ENCODE measurements at places on chromosomes 2 and 18.

- DNase-seq = no peak
These were observed 192.3 kb downstream of the PMAIP1 start for GRCh38 chr18:60092073-60092472.

DNA sequence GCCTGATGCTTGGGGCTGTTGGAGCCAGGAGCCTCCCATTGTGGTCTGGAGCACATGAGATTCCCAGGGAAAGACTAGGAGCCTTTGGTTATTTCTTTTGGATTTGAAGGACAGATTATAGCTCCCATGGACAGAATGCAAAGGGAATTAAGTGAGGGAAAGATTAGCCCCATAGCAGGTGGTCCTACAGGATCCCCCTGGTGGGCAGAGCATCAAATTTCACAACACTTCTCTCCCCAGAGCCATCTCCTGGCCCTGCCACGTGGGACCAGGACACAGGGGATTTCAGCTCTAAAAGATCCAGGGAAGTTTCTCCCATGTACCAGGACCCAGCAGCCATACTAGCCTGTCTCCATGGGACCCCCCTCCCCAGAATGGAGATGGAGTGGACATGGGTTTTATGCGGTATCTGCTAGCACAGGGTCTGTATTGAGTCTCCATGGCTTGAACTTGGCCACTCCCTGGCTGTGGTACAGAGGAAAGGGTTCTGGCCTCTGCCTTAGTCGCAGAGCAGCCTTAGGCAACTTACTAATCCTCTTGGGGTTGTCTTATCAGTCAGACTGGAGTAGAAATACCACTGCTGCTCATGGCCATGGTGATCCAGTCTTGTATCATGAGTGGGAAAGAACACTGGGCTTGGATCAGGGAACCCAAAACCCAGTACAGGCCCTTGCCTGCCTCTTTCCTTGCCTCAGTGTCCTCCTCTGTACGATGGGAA is 6.8 kb upstream of the PLB1 start:
- no peak for DNase-seq

GRCh38 chr2:97715951-97716694 is 2.7 kb downstream of the ZAP70 start:
- DNase-seq = no peak

DNA sequence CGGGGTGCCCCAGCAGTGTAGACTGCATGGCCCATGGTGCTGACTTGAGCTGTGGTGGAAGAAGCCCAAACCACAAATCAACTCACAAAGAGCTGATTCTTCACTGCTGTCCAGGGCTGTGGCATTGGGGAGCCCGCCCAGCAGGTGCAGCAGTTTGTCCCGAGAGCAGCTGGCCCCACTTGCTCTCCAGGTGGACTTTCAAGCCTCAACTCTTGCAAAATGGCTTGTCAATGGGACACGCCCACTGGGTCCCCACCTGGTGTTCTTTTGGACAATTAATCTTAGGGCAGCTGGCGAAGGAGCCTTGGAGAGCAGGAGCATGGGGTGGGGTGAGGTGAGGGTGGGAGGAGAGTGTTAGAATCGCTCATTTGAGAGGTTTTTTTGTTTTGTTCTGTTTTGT is 117.9 kb downstream of the MYCN start:
- DNase-seq = no peak

DNA sequence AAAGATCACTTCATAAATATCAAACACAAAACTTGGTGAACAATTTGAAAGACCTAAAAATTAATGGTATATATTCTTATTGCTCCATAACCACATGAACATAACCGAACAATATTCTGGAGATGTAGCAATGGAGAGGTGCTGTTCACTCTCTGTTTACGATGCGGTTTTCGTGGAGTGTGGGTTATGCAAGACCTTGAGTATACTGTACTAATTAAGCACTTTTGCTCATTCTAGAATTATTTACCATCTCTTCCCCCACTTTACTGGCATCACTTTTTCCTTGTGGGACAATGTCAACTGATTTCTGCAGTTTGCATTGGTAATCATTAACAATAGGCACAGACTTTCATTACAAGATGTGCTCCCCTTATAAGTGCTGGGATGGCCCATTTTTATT is 97.6 kb downstream of the RAPH1 start:
- no peak for DNase-seq

DNA sequence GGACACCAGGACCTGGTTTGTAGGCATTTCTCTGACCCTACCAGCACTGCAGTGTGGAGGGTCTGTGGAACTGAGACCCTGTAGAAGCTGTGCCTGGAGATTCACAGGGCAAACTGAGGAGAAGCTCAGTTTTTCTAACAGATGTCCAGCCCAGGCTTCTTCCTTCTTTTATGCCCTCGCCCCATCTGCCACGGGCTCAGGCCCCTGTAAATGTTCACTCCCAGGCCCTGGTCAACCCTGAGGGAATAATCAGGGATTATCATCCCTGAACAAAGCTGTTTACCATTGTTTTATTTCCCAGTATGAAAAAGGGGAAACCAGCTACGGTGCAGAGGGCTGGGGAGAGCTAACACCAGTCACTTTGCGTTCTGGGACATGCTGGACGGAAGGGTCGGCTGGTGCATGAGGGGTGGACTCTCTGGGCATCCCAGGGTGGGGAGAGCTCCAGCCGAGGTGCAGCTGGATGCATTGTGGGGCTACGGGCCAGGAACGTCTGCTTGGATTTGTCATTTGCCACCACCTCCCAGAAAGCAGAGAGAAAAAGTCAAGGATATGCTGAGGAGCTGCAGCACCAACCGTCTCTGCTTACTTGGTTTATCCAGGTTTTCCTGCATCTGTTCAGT is 183.8 kb downstream of the TFCP2L1 start:
- DNase-seq = no peak

DNA sequence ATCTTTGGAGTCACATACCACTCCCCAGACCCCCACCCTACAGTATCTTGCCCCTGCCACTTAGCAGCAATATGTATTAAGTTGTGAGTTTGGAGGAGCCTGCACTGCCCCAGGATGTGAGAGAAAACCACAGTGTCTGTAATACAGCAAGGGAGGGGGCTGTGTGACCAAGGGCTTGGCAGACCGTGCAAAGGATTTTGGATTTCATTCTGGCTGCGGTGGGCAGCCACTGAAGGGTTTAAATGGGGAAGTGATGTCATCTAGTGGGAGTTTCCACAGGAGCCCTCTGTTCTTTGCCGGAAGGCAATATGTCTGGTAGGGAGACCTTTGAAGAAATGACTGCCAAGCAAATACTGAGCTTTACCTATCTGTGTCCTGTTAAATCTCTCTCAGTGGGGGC is 202.4 kb downstream of the FHOD3 start:
- no peak for DNase-seq

DNA sequence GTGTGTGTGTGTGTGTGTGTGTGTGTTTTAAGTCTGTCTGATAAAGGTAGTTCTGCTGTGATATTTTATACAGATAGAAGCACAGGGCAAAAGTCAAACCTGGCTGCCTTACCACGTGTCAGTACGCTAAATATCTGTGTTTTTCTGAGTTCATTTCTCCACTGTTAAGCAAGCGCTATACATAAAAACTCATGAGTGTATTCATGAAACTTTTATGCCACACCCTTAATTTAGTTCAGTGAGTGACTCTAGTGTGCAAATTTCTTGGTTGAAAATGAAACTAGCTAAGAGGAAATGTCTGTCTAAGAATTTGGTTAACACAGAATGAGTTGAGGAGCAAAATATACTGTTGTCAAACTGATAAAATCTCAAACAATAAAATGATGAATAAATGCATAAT is 11.2 kb downstream of the CASP10 start:
- DNase-seq = no peak

- no peak for DNase-seq
These were observed 514 bp downstream of the PAX8 start for GRCh38 chr2:113278073-113278741.

DNA sequence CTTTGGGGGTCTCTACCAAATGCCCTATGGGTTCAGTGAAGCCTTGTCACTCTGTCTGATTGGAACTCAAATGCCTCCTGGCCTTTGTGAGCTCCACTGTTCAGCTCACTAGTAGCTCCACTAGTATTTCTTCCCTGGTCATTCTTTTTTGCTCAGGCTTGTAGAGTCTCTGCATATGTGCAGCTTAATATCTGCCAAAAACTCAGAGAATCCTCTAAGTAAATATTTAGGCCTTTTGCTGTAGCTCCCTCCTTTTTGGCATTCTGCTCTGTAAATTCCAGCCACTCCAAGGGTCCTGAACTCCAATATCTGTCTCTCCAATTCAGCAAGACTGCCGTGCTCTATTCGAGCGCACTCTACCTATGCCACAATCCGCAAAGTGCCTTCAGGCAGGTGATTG is 146.5 kb downstream of the MAIP1 start:
- no peak for DNase-seq

DNA sequence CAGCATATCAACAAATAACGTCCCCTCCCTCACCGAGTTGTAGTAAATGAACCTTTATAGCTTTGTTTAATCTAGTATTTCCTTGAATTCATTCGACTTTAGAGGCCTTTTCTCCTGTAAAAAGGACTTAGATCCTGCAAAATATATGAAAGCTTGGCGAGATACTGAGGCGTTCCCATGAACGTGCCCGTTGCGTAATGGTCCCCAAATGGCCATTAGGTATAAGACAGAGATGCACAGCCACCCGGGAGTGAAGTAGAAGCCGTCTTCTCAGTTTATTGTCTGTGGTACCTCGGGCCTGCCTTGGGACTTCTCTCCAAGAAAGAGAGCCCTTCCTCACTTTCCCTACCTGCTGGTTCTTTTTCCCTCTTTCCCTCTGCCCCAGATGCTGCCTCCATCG is 310.6 kb downstream of the CELF4 start:
- DNase-seq = no peak

DNA sequence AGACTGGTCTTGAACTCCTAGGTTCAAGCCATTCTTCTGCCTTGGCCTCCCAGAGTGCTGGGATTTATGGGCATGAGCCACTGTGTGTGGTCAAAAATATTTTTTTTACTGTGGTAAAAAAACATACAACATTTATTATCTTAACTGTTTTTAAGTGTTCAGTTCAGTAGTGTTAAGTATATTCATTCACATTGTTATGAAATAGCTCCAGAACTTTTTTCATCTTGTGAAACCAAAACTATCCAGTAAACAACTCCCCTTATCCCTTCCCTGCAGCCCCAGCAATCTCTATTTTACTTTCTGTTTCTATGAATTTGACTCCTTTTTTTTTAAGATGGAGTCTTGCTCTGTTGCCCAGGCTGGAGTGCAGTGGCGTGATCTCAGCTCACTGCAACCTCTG is 9.3 kb downstream of the RMC1 start:
- DNase-seq = no peak

GRCh38 chr2:41234093-41234492 is 782.2 kb upstream of the SLC8A1 start:
- no peak for DNase-seq

DNA sequence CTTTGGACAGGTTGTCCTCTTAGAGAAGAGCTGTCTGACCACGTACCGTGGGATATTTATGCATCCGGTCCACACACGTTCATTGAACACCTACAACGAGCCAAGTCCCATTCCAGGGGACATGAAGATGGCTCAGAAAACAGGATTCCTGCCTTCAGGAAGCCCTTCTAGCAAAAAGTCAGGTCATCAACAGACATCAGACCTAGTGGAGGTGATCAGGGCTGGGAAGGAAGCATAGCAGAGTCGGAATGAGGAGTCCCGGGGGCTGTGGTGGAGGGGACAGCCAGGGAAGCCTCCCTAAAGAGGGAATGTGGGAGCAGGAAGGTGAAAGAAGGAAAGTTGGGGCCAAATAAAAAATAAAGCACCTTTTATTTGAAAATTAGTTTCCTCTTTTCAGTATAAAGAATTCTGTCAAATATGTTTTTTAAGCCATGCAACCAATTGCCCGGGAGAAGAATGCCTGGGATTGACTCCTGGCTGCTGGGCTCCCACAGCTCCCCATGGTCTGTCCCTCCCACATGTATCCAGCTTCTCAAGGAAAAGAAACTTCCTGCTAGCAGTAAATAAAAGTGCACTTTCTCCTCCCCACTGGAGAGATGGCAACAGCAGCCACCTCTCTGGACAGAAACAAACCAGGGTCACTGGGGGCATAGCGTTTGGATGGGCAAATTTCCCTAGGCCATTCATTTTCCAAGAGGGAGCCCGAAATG is 144.8 kb downstream of the SMAD7 start:
- no peak for DNase-seq

- peak; percentile 49 for DNase-seq
These were observed 68.6 kb upstream of the RPE start for GRCh38 chr2:209933499-209934483.

DNA sequence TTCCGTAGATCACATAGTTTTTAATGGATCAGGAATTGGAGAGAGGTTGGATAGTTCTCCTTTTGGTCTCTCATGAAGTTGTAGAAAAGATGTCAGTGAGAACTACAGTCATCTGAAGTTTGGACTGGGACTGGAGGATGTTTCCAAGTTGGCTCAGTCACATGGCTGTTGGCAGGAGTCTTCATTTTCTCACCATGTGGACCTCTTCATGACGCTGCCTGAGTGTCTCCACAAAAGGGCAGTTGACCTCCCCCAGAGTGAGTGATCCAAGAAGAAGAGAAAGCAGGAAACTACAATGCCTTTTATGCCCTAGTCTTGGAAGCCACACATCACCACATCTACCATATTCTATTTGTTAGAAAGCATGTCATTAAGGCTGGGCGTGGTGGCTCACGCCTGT is 171.7 kb downstream of the EPHA4 start:
- DNase-seq = no peak

GRCh38 chr2:134774786-134775641 is 56.2 kb upstream of the TMEM163 start:
- no peak for DNase-seq

GRCh38 chr2:42829671-42830440 is 37.5 kb upstream of the HAAO start:
- no peak for DNase-seq

- DNase-seq = no peak
These were observed 82.2 kb downstream of the NFATC1 start for GRCh38 chr18:79477711-79478483.

- peak; percentile 13 for DNase-seq
These were observed 402.1 kb downstream of the PARD3B start for GRCh38 chr2:204947405-204947804.

GRCh38 chr2:107334306-107334705 is 448.3 kb upstream of the ST6GAL2 start:
- no peak for DNase-seq

GRCh38 chr2:60353863-60354262 is 199.6 kb downstream of the BCL11A start:
- DNase-seq = no peak

GRCh38 chr18:404061-404636 is 96.4 kb downstream of the COLEC12 start:
- no peak for DNase-seq

GRCh38 chr18:58756596-58757240 is 85.5 kb downstream of the MALT1 start:
- no peak for DNase-seq

- peak; percentile 97 for DNase-seq
These were observed 14.7 kb upstream of the ITGB6 start for GRCh38 chr2:160214461-160215445.
